ENCODE measurements at places on chromosomes 5 and 9. TPM values are rescaled to one million over a fixed set of nuclear protein-coding genes. Genes with fewer than 3 reads are reported as not detected.

The CARTPT gene
- not detected for total RNA-seq

The ACTBL2 gene
- total RNA-seq = not detected

The C9 gene
- not detected for total RNA-seq

The PFDN1 gene
- 40.1 TPM for total RNA-seq

The QRFP gene
- not detected for total RNA-seq

The PTGDS gene
- 1.3 TPM for total RNA-seq

The IL9 gene
- 29.3 TPM for total RNA-seq

The C9orf153 gene
- 1.0 TPM for total RNA-seq

The CYLC2 gene
- total RNA-seq = not detected

The ACOT12 gene
- total RNA-seq = not detected

The MAP1B gene
- total RNA-seq = 0.11 TPM

Measured in activated T-helper 17 cell treated with anti-CD3 and anti-CD28 coated beads, Interleukin-2, amount 50 U/mL, for 72 hours (primary cell).